ENCODE measurements at places on chromosomes 13 and 19.

DNA sequence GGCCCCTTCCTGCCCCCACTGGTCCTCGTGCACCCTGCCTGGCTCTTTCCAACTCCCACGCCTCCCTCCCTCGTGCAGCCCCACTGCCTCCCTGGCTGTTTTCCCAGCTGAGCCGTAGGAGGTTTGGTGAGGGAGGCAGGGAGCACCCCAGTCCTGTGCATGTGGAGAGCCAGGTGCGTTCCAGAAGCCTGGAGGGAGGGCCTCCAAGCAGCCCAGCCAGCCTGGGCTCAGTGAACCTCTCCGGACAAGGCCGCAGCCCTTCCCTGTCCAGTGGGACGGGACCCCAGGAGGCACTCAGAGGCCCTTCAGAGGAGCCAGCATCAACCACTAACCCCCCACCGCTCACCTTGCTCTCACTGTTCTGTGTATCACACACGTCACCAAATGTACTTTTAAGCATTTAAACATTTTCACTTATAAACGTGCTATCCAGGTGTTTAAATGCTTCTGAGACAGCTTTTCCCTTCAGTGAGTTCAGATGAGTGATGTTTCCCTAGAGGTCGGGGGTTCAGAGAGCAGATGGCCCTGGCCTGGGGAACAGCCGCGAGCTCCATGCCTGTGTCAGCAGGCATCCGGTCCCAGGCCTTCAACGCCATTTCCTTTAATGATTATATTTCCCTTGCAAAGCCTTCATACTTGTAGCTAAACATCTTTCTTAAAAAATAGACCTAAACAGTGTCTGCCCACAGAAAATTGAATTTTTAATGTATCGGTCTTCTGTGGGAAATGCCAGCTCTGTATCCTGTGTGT is 122.6 kb downstream of the ATP11A start:
- no peak for DNase-seq

- DNase-seq: no peak
These were observed 278.0 kb downstream of the KLF5 start for GRCh38 chr13:73336773-73337172.

DNA sequence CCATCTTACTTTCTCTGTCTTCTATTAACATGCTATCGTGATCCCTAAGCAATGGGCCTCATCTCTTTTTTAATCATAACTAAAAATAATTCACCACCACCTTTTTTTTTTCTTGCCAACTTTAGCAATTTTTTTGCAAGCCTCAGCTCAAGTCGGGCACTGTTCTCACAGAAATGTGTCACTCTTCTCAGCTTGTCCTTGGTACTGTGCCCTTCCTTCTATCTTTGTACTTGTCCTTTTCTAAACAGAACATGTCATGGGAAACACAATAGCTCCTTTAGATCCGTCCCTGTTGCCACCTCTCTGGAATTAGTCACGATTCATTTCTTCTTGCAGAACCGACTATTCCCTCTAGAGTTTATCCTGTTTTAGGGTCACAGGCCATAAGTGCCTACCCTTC is 10.3 kb downstream of the SERP2 start:
- DNase-seq: no peak

DNA sequence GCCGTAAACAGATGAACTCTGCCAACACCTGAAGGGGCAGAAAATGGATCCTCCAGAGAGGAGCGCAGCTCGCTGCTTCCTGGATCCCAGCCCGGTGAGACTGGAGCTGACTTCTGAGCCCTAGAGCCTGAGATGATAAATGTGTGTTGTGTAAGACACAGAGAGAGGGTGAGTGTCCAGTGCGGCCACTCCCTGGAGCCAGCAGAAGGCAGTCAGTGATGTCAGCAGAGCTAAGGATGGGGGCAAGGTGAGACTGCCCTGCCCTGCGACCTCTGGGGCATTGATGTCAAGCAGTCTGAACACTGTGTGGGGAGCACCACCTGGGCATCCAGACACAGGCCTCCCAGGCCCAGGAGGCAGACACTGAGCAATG is 9.7 kb upstream of the SLC35E1 start:
- no peak for DNase-seq

DNA sequence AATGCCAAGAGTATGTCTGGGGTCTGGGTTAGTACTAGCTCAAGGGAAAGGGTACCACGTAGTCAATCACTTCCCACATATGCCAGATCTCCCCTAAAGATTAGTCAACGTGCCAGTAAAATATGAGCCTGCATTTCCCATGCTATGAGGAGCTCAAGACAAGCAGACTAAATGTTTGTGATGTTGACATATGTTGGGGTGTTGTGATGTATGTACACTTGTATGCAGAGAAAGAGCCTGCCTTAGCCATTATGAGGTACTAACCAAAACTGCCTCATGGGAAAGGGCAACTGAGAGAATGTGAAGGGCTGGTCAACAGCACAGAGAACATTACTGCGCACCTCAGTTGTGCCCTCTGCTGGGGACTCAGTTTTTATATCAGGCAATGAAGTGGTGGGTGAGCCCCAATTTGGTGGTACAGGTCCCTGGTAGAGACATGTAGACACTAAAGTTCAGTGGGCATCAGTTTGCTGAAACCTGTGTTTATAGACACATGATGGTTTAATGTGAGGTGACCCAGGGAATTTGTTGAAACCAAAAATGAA is 287.0 kb downstream of the DCT start:
- DNase-seq: no peak

DNA sequence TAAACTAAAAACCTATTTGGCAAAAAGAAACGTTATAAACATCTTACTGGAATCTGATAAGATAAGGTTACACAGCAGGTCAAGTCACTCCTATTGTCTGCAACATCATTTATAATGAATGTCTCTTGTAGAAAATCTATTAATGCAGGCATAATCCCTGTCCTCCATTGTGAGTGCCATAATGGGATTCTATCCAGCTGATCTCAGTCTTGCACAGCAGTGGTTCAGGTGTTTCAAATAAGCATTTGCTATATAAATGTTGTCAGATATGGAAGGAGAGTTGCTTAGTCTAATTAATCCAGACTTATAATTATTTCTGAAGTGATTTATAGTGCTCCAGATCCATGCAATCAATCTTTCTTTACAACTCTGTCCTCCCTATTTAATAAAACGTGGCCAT is 186.5 kb upstream of the ATXN8OS start:
- DNase-seq: no peak

DNA sequence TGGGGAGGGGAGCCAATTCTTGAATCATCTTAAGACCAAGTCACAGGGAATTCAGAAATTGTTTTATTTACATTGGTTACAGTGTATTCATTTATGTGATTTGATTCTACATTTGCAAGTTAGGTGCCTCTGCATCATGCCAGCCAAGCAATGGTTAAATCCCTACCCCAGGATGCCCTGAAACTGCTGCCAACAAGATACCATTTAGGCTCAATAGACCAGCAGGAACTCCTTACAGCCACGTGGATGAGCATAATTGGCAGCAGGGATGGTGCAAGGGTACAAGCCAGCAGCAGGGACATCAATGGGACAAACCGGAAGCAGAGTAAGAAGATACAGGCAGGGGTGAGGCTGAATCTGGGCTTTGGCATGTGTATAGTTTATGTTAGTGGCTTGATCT is 72.4 kb upstream of the NBEA start:
- DNase-seq: no peak

DNA sequence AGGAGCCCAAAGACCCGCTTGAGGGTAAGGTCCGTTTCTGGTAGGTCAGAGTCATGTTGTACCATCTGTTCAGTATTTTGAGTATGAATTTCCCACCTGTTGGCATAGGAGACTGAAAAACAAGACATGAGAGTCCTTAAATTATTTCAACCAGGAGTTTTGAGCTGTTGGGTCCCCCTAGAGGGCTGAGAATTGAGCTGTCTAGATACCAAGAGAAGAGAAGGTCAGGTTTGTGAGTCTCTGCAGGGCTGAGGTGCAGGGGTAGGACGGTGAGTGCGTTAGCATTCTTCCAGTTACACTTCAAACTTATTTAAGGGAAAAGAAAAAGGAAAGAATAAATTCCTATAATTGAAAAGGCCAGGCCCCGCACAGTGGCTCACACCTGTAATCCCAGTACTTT is 5.0 kb downstream of the CBLC start:
- no peak for DNase-seq

DNA sequence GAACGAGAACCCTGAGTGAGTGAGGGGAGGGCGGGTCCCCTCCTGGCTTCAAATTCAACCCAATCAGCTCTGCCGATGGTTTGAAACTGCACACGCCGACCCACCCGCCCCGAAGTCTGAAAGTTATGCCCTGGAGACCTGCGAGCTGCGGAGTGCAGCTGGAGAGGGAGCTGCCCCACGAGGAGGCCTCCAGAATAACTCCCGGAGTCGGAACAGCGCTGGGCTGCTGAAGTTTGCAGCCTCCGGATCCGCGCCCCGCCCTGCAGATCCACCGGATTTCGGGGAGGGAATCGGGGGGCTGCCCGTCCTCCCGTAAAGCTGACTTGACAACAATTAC is 7.0 kb downstream of the POU4F1 start:
- DNase-seq: no peak

DNA sequence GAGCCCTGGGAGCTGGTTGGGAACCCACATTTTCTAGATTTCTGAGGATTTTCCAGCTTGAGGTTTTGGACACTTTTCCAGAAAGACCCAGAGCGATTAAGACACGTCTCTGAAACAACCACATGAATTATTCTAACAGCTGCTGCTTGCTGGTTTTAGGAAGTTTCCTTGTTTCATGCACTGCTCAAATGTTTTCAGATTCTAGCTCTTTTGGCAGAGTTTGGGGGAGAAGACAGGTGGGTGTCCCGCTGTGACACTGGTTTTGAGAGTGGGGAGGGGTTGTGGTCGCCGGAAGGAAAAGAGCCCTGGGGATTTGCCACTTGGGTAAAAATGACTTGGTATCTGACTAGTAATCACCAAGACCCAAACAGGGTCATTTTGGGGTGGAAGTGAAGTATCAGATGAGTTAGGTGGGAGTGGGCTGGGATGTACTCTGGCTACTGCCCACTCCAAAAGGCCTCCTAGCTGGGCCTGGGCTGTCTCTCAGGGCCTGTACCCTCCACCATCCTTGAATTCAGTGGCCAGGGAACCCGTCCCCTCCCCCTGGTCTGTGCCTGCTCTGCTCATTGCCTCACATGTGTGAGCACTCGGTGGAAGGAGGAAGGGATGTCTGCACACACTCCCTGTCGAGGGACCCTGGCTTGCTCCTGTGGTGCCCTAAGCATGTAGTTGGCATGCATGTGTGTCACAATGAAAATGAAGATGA is 13.2 kb downstream of the GATAD2A start:
- DNase-seq: no peak

- DNase-seq: no peak
These were observed 297.0 kb upstream of the EDNRB start for GRCh38 chr13:78215458-78216108.

- no peak for DNase-seq
These were observed 1.5 kb downstream of the ENOX1 start for GRCh38 chr13:43785261-43785649.

GRCh38 chr13:46039411-46040182 is 12.9 kb downstream of the ZC3H13 start:
- no peak for DNase-seq

DNA sequence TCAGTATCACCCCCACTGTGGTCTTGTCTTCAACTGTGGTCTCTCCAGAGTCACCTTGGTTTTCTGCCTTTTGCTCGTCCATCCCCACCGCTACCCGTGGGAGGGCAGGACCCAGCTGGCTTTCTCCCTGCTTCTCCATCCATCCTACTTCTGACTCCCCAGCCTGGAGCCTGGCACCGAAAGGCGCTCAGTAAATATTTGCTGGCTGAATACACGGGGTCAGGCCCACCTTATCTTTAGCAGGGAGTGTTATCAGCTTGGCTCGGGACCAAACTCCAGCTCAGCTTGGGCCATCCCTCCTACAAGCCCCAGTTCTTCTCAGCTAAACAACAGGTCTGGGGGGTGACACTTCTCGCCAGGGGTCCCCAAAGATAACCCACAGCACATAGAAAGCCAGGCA is 62.0 kb upstream of the KLF2 start:
- DNase-seq: no peak

GRCh38 chr13:65499256-65499655 is 1730.9 kb downstream of the PCDH9 start:
- no peak for DNase-seq

GRCh38 chr19:17832443-17833208 is 11.3 kb upstream of the INSL3 start:
- no peak for DNase-seq

DNA sequence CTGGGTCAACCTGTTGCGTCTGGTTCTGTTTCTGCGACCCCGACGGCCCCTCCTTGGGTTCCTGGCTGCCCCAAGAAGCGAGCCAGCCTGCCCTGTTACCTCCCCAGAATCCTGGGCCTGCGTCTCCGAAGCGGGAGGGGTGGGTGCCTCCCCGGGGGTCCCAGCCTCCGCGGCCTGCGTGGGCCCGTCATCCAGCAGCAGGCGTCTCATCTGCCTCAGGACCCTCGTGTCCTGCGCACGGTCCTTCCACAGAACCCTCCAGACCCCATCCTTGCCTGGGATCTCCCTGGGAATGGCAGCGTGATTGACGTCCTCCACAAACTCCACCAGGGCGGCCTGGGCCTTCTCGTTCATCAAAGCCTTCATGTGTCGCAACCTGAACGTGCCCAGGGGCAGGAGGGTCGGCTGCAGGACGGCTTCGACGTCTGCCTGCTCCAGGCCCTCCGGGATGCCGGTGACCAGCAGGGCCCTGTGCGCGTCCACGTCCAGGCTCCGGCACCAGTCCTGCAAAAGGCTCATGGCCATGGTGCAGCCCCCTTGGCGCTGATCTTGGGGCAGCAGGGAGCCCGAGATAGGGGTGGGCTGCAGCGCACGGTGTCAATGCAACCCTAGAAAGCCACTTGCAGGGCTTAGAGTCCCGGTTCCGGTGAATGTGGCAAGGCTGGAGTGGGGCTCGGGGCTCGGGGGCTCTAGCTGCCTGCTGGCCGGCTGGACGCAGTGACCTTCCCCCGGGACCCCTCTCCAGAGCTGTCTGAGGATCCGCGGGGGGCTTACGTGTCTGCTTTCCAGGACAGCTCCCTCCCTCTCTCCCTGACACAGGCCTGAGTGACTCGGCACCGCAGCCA is 504 bp downstream of the PNMA8B start:
- DNase-seq: no peak

DNA sequence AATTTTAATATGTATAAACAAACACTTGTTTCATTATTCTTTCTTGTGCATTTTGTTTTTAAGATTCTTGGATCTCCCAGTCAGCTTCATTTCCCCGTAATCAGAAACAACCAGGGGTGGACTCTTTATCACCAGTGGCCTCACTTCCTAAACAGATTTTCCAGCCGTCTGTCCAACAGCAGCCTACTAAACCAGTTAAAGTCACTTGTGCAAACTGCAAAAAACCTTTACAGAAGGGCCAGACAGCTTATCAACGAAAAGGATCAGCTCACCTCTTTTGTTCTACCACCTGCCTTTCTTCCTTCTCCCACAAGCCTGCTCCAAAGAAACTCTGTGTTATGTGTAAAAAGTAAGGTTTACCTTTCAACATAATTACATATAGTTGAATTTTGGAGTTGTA is 44.3 kb downstream of the ZMYM2 start:
- no peak for DNase-seq

All from right renal cortex interstitium (tissue), 3 donors.